ENCODE measurements at places on chromosomes 11 and 22.
A peak's percentile ranks its signal among the peaks of the same experiment; 100 is the strongest.

DNA sequence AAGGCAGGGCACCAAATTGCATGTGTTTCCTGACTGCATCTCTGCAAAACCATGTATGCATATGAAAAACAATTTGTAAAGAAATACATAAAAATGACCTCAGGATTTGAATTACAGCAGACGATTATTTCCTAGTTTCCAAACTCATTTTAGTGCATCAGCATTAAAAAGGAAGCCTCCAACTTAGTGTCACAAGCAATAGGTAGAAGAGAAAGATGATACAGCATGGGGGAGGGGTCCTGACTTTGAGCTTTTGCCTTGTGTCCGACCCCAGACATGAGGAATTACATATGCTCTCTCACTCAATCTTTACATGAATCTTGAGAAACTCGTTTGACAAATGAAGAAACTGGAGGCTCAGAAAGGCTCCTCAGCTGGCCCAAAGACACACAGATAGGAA, 294.6 kb upstream of the NARS2 start:
- DNase-seq: no peak

GRCh38 chr22:44425694-44426045, 72.4 kb downstream of the RTL6 start:
- DNase-seq: no peak

DNA sequence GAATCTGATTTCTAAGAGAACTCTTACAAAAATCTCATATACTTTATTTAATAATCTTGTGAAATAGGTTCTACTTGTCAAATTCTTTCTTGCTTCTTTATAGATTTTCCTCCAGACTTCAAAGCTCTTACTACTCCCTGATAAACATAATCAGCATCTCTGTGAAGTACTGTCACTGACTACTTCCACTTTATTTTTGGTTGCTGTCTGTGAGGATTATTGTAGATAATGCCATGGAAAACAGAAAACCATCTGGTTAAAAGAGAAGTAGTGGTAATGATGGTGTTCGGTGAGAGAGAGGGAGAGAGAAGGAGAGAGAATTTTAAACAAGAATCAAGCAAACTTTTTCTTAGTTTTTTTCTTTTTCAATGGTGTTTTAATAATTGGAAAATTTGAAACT, 152.3 kb downstream of the TMEM135 start:
- DNase-seq: no peak

DNA sequence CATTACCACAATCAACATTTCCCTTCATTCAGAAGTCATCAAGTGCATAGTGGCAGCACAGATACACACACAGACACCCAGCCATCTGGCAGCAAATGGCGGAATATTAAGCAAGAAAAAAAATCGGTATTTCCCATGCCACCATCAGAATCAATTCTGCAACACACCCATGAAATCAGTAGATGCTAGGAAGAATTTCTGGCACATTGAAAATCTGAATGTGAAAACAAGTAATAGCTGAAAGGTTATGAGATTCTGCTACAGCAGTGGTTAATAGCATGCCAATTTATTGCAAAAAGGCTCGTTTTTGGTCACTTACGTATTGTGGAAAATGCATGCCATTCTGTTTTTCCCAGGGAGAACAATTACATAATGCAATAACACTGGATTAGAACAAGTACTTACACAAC, 91.1 kb downstream of the PICALM start:
- no peak for DNase-seq

DNA sequence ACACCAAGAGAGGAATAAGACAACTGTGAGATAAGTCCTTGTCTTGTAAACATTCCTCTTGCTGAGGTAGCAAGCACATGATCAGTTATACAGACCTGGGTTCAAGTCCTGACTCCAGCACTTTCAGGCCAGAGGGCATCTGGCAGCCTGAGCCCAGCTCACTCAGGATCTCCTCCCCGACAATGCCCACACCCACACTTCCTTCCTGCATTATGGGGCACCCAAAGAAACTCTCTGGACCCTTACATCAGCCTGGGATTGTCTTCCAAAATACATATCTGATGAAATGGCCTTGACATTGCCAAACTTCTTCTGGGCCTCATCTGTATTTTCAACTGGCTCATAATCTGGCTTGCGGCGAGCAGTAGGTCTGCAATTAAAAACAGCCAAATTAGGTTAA, 48.6 kb downstream of the ARFGAP3 start:
- no peak for DNase-seq

DNA sequence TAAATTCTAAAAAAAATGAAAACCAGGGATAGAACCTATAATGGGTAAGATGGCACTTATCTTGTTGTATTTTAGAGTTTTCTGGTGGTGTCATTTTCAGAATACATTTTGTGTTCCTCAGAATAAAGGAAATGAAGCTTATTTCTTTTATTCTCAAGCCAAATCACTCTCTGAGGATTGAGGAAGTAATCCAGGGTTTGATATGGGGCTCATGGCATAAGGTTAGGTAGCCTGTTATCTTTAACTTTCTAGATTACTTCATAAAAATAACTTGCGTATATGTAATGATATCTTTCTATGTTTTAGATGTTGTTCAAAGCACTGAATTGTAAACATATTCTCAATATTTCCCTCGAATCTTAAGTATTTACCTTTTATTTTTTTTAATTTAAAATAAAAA, 33.5 kb downstream of the PDE3B start:
- DNase-seq: no peak

DNA sequence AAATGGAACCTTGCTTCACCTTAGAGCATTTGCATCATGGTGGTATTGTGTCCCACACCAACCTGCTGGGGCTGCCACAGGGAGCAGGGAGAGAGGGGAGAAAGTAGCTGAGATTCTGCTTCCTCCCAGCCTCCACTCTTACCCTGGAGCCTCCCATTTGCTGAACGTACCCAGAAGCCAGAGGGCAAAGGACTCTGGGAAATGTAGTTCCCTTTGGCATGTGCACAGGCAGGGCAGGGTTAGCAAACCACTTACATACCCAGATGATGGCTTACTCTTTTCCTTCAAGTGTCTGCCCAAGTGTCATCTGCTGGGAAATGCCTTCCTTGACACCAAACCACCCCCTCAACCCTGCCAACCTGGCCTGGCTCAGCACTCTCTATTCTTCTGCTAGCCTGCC, 16.9 kb downstream of the SMIM38 start:
- no peak for DNase-seq

DNA sequence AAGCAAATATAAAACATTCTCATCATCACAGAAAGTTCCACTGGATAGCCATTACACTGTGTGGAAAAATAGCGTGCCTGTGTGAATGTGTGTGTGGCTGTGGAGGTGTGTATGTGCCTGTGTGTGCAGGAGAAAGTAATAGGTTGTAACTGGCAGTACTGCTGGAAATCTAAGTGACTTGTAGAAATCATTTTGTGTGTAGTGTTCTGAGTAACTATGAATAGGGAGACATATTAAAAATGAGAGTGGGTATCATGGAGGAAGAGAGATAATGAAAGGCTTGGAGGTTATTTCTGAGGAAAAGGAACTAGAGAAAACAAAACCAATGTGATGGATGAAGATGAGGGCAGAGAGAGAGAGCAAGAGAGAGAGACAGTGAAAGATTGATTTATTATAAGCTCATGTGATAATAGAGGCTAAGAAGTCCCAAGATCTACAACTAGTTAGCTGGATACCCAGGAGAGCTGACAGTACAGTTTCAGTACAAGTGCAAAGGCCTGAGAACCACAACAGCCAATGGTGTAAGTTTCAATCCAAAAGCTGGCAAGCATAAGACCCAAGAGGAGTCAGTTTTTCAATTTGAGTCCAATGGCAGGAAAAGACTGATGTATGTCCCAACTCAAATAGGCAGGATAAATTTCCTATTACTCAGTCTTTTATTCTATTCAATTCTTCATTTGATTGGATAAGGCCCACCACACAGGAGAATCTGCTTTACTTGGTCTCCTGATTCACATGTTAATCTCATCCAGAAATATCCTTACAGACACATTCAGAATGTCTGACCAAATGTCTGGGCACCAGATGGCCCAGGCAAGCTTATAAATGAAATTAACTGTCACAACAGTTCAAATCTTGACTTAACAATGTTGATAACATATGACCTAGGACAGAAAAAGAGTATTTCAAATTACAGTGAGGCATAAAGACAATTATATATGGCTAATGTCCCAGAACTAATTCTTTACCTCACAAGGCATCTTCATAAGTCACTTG, 14.9 kb downstream of the KBTBD3 start:
- no peak for DNase-seq

GRCh38 chr11:49424136-49424535, 215.7 kb upstream of the FOLH1 start:
- no peak for DNase-seq

DNA sequence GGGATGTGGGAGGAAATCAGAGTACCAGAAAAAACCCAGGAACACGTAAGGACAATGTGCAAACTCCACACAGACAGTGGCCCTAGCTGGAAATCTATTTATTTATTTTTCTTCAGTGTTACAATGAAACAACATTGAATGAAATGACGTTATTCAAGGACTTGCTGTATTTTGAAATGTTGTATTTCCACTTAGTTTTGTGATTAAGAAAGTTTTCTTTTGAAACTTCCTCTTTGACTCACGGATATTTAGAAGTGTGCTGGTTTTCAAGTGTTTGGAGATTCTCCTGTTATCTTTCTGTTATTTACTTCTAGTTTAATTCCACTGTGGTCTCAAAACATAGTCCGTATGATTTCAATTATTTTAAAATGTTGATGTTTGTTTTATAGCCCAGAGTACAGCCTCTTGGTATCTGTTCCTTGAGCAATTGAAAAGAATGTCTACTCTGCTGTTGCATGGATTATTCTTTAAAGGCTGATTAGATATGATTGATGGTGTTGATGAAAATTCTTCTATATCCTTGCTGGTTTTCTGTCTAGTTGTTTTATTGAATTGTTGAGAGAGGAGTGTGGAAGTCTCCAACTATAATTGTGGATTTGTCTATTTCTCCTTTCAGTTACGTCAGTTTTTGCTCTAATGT, 141.0 kb downstream of the ARHGAP20 start:
- DNase-seq: no peak

GRCh38 chr11:11481371-11481770, 128.3 kb upstream of the CSNK2A3 start:
- no peak for DNase-seq

GRCh38 chr11:130209128-130209932, 49.7 kb downstream of the ST14 start:
- DNase-seq: peak; percentile 8

- no peak for DNase-seq
Measured at GRCh38 chr22:45804986-45805325, 133.3 kb downstream of the ATXN10 start.

- no peak for DNase-seq
Measured at GRCh38 chr11:124518989-124519451, 24.4 kb downstream of the OR8B12 start.

DNA sequence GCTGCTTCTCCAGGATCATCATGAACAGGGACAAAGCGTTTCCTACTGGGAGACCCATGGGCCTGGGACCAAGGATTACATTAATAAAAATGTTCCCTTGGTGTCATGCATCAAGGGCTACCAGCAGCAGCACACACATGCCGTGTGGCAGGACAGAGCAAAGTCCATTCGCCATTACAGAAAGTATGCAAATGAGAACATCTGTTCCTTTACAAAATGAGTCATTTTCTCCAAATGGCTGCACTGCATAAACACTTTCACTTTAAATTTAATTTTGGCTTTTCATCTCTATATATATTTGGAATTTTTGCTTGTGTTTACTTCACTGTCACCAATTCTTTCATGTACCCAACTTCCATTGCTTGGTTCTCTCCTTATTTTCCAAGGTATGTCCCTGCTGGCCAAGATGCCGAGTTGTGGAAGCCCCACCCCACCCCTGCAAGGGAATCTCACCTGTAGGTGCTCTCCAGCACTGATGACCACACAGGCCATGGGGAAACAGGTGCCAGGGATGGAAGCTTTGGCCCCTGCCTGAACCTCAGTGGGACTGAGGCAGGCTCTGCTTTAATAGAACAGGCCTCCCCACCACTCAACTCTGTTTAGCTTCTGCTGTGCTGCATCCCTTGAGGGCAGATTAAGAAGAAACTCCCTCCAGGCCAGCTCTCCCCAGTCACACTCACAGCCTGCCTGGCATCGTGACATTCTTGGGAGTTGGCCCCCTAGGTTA, 15.6 kb upstream of the GNAZ start:
- DNase-seq: no peak

DNA sequence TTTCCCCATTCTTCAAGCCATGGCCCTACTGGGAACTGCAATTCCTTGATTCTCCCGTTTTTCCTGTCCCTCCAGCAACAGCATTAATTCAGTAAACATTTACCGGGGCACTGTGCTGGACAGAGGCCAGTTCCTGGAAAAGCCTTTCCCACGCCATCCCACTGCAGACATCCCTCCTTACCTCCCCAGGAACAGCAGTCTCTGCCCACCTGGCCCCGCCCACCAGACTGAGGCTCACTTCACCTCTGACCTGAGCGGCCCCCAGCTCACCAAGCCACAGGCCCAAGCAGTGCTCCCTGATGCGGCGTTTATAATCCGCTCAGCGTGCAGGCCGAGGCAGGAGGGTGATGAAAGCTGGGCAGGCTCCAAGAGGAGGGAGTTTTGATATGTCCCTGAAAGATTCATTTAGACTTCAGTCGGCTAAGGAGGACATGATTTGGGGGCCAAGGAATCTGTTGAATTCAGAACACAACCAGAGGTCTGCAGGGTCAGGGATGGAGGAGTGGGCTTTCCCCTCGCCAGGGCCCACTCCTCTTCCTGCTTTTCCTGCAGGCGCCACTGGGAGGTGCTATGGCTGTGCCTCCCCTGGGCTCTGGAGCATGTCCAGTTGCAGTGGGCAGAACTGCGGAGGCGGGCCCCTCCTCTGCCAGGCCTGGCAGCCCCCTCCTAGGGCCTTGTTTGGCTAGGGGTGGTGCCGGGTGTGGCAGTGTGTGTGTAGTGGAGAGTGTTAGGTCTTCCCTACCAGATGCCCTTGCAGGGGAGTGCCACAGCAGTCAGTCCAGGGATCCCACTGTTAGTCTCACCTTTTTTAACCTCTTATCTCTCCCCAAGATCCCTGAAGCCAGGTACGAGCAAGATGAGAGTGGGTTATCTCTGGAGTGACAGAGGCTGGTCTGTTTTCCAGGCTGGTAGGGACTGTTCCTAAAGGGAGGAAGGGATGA, 1.4 kb upstream of the TAGLN start:
- DNase-seq: no peak

All from stimulated activated naive CD8-positive, alpha-beta T cell treated with anti-CD3 and anti-CD28 coated beads, Interleukin-15, amount 100 ng/mL, for 72 hours (primary cell).